ENCODE measurements at places on chromosomes 7 and 10. TPM values are rescaled to one million over a fixed set of nuclear protein-coding genes. Genes with fewer than 3 reads are reported as not detected.

The CYP26A1 gene
- total RNA-seq, result not detected

- H3K4me3 ChIP-seq, result no peak overlapping the region
- no peaks in the 10 kb centered on the region for H3K27me3 ChIP-seq
- DNase-seq, result no peak
- no peaks in the 10 kb centered on the region for H3K4me1 ChIP-seq
- H3K27ac ChIP-seq, result no peak overlapping the region
Measured at GRCh38 chr7:84941291-84941690, 245.6 kb downstream of the SEMA3D start.

DNA sequence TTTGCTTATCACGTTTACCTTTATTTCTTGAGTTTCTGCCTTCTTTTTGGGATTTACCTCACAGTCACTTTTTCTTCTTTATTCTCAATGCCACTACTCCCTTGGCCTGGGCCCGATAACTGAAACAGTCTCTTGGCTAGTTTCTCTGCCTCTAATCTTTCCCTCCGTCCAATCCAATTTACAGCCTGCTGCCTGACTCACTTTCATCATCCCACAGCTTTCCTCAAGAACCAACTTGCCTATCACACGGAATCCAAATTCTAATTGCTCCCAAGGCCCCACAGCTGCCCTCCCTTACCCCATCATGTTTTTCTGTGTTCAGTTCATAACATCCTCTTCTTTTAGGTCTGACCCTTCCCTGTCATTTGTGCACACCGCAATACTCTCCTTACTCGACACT, 121.4 kb downstream of the HIPK2 start:
- no peaks in the 10 kb centered on the region for H3K36me3 ChIP-seq
- no peaks in the 10 kb centered on the region for H3K4me1 ChIP-seq
- no peak overlapping the region for H3K4me3 ChIP-seq
- H3K27ac ChIP-seq, result no peak overlapping the region
- DNase-seq, result no peak
- no peaks in the 10 kb centered on the region for H3K27me3 ChIP-seq

The TMEM140 gene
- total RNA-seq, result 17.4 TPM

The RPEL1 gene
- total RNA-seq, result 0.35 TPM

GRCh38 chr7:118009419-118009818, 136.2 kb upstream of the CTTNBP2 start:
- H3K27me3 ChIP-seq, result no peaks in the 10 kb centered on the region
- H3K27ac ChIP-seq, result no peak overlapping the region

GRCh38 chr10:27158421-27158820, 3.3 kb downstream of the MASTL start:
- no peak overlapping the region for H3K27ac ChIP-seq
- no peaks in the 10 kb centered on the region for H3K4me1 ChIP-seq
- no peaks in the 10 kb centered on the region for H3K36me3 ChIP-seq
- no peaks in the 10 kb centered on the region for H3K27me3 ChIP-seq
- no peak for DNase-seq

DNA sequence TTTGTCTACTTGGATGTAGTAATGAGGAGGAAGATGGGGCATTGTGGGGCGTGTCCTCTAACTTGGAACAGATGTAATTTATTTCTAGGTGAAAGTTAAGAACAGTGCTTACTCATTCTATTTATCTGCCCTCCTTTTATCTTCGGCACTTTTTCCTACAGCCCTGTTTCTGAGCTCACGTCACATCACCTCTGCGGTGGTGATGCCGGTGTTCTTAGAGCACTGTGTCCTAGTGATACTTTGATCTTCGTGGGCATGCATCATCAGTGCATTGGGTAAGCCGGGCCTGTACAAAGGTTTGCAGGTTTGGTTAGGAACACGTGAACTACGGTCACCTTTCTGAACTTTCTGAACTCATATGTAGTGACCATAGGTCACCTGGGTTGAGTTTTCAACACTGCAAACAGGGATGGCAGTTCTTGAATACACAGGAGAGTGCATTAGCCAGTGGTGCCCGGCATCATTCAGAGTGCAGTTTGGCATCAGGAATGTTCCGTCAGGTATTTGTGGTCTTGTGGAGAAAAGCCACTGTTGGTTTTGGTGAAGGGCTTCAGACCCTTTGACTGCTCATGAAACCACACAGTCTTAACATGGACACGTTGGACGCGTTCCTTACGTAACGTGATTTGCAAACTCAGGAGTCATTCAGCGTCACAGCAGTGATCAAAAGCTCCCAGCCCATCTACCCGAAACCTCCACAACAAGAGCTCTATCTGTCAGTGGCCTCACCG, 5.6 kb downstream of the POR start:
- no peak overlapping the region for H3K4me3 ChIP-seq
- H3K4me1 ChIP-seq, result no peaks in the 10 kb centered on the region
- no peak for DNase-seq

DNA sequence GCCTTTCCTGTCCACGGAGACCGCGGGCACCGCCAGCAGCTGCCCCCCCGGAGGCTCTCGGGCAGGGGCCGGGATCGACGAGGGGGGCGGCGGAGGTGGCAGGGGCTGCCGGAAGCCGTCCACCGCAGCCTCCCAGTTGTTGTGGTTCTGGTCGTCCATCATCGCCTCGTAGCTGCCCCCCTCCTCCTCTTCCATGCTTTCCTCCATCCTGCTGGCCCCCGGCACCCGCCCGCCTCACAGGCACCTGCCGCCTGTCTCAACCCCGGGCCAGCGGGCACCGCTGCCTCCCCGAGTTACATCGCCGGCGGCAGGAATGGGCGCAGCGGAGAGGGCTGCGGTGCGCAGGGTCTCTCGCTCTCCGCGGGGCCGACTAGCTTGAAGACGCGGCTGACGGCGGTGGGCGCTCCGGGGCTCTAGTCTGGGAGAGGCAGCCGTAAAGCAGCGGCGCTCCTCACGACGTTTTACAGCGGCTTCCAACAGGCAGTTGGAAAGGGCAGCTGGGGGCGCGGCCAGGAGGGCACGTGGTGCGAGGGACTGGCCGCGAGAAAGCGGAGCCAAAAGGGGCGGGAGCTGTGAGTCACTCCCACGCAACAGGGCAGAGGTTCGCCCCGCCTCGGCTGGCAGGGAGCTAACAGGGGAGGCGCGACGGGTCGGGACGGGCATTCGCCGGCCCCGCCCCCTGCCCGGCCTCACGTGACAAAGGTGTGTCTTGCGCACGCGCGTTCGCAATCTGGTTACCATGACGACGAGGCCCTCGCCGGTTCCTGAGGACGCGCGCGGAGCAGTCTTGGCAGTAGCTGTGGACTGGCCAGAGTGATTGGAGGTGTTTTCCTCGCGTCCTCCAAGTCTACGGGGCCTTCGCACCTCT, at the start of gene CACUL1:
Gene CACUL1, minus strand, starts transcription at position 415 of the 868 bp plus-strand sequence. Its CDS starts 208 bp downstream, at position 207.
- H3K27me3 ChIP-seq, result no peaks in the 10 kb centered on the region
- H3K4me3 ChIP-seq, result peak within 1 kb of the TSS; percentile 97
- H3K36me3 ChIP-seq, result no peaks in the 10 kb centered on the region
- DNase-seq, result peak; percentile 100
- no peaks in the 10 kb centered on the region for H3K4me1 ChIP-seq
